ENCODE measurements at places on chromosomes 5 and 9.
A peak's percentile ranks its signal among the peaks of the same experiment; 100 is the strongest.

- DNase-seq, result no peak
Measured at GRCh38 chr5:78058625-78059024, 235.9 kb downstream of the AP3B1 start.

- DNase-seq, result no peak
Measured at GRCh38 chr5:43638107-43638506, 35.1 kb downstream of the NNT start.

GRCh38 chr9:137807721-137808703 is 69.6 kb upstream of the CACNA1B start:
- no peak for DNase-seq

DNA sequence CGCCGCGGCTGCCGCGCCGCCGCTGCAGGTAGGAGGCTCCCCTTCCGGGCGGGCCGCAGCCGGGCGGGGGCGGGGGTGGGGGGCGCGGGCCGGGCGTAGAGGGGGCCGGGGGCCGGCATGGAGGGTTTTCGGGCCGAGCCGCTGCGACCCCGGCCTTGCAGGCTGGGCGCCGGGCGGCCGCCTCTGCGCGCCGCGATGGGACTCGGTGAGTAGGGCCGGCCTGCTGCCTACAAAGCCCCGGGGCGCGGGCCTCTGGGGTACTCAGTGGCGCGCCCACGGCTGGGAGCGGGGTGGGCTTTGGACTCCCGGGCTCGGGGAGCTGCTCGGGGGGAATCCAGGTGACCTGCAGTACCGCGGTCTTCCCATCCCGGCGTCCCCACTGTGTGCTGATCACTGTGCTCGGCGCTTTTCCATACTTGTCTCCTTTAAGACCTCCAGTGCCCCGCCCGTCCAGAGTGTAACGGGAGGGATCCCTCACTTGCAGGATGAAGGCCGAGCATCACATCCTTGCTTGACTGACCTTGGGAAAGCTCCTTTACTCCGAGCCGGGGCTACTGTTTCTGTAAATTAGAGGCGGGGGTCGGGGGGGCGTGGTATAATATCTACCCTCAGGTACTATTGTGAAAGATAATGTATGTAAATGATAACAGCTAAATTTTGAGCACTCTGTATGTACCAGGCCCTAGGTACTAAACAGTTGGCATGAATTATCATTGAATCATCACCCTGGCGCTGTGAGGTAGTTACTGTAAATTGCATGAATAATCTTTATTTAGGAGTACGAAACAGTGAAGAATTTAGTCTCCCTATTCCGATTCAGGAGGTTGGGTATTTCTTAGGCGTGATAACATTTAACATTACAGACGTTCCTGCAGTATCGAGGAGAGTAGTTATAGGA is 672 bp downstream of the MSANTD3 start:
- DNase-seq, result peak; percentile 31
